Activated CD4-positive, alpha-beta T cell treated with anti-CD3 and anti-CD28 coated beads for 36 hours (primary cell): ENCODE measurements at places on chromosomes 12 and 14.

DNA sequence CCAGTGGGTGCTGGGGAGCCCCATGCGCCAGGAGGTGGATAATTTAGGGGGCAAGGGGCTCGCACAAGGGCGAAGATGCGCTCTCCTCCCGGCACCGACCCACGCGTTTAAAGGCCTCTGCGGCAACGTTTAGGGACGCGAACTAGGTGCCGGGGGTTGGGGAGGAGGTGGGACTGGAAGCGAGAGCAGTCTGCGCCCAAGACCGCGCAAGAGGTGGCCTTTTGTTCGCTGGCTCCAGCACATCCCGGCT lies 1.3 kb downstream of the SLC38A1 start:
- peak; percentile 66 for DNase-seq

DNA sequence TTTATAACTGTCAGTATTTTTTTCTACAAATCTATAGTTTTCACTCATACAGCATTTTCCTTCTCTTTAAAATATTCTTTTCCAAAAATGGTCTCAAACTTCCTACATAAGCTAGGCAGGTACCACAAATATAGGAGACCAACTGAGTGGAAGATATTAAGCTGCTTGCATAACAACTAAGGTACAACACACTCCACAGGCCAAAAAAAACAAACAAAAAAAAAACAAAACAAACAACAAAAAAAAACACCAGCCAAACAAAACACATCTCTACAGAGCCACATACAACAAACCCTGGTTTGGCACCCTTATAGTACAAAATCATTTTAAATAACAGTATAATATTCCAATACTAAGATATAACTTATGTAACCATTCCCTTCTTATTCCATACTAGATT lies 50.1 kb downstream of the SLC2A13 start:
- no peak for DNase-seq

- no peak for DNase-seq
These were observed 56.4 kb downstream of the PITPNM2 start for GRCh38 chr12:123094349-123095077.

GRCh38 chr12:107560165-107560898 lies 125.3 kb upstream of the PWP1 start:
- DNase-seq, result no peak

GRCh38 chr14:95015046-95015445 lies 142.3 kb downstream of the DICER1 start:
- DNase-seq, result no peak

- no peak for DNase-seq
These were observed 27.7 kb downstream of the PPP1R13B start for GRCh38 chr14:103819503-103820307.
